ENCODE measurements at places on chromosomes 5 and 9.

GRCh38 chr9:18689921-18690320, 216.0 kb downstream of the ADAMTSL1 start:
- DNase-seq: no peak

- DNase-seq: no peak
Observed at GRCh38 chr5:133122711-133123110, 70.9 kb downstream of the HSPA4 start.

- DNase-seq: no peak
Observed at GRCh38 chr5:68405026-68405684, 189.6 kb downstream of the PIK3R1 start.

GRCh38 chr5:27315363-27316270, 277.2 kb upstream of the CDH9 start:
- no peak for DNase-seq

DNA sequence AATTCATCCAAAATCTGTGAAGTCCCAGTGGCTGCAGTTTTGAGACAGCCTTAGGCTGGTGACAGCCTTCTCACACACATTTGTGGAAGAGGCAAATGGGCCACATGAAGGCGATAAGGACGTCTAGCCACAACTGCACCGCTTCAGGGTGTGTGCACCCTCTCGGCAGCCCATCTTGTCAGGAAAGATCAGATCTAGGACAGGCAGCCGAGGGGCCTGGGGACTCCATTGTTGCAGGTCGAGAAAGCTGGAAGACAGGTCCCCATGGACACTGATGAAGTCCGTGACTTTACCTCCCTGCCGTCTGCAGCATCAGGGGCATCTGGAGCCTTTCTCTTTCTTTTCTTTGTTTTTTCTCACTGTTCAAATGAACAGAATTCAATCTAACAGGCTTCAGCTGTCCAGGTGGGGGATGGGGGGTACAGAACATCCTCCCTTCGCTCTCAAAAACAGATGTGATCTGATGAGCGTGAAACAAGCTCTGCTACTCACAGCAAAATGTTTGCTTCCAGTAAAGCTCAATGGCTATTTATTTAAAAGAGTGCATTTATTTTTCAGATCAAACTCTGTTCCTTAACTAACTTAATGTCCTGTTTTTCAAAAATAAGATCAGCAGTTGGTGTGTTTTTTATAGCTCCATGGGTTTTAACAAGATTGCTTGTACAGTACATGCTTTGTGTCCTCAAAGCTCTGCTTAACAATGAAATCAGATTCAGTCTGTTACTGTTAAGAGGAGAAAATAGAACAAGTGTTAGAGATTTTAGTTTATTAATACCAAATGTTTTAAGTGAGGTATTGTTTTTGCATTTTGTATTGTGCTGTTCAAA, 111.8 kb upstream of the OTULINL start:
- DNase-seq: no peak

DNA sequence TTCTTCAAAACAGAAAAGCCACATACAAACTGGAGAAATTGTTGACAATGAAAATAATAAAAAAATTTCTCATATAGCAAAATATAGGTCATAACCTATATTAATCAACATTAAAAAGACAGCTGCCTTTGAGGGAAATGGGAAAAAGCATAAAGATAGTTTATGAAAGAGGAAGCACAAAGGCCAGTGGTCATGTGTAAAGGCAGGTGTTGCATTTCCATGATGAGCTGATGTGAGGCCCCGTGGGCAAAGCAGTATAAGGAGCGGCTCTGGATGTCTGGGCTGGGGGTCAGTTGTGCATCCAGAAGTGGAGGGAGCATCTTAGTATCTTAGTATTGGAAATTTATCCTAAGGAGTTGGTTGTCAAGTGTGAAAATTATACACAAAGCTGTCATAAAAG, 18.3 kb downstream of the NDUFS6 start:
- DNase-seq: no peak

GRCh38 chr9:76646249-76646648, 118.0 kb upstream of the PCA3 start:
- no peak for DNase-seq
